ENCODE measurements at places on chromosomes 7 and 10. TPM values are rescaled to one million over a fixed set of nuclear protein-coding genes. Genes with fewer than 3 reads are reported as not detected.
A peak's percentile ranks its signal among the peaks of the same experiment; 100 is the strongest.

DNA sequence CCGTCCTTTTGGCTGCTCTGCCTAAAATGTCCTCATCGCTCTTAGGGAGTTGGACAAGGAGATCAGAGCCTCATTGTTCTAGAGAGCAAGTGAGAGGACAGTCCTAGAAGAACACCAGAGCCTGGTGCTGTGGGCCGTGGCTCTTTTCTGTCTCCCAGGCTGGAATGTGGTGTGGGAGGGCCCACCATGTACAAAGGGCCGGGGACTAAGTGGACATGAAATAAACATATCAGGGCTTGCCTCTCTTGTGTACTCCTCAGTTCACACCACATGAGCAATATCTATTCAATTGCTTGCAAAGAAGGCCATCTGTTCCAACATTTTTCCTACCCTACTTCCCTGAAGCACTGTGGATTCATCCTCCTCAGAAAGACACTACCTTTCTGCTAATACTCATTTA, 510.4 kb downstream of the SUGCT start:
- no peak overlapping the region for H3K4me3 ChIP-seq
- no peaks in the 10 kb centered on the region for H3K36me3 ChIP-seq
- H3K27me3 ChIP-seq, result no peaks in the 10 kb centered on the region
- no peaks in the 10 kb centered on the region for H3K4me1 ChIP-seq
- H3K27ac ChIP-seq, result no peak overlapping the region

The SHTN1 gene
- total RNA-seq, result 10.0 TPM

The GIMAP4 gene
- total RNA-seq, result not detected

The C10orf90 gene
- total RNA-seq, result 0.25 TPM

GRCh38 chr10:88336334-88336733, 246.8 kb downstream of the RNLS start:
- no peak overlapping the region for H3K27ac ChIP-seq
- H3K36me3 ChIP-seq, result no peaks in the 10 kb centered on the region
- H3K27me3 ChIP-seq, result no peaks in the 10 kb centered on the region
- no peak overlapping the region for H3K4me3 ChIP-seq

GRCh38 chr7:47405921-47406800, 175.8 kb downstream of the TNS3 start:
- no peak overlapping the region for H3K4me3 ChIP-seq
- H3K4me1 ChIP-seq, result peaks cover 23% of the 10 kb centered on the region
- no peak overlapping the region for H3K27ac ChIP-seq
- H3K36me3 ChIP-seq, result no peaks in the 10 kb centered on the region
- H3K27me3 ChIP-seq, result no peaks in the 10 kb centered on the region
- DNase-seq, result no peak

The BMPR1A gene
- total RNA-seq, result 77.9 TPM

DNA sequence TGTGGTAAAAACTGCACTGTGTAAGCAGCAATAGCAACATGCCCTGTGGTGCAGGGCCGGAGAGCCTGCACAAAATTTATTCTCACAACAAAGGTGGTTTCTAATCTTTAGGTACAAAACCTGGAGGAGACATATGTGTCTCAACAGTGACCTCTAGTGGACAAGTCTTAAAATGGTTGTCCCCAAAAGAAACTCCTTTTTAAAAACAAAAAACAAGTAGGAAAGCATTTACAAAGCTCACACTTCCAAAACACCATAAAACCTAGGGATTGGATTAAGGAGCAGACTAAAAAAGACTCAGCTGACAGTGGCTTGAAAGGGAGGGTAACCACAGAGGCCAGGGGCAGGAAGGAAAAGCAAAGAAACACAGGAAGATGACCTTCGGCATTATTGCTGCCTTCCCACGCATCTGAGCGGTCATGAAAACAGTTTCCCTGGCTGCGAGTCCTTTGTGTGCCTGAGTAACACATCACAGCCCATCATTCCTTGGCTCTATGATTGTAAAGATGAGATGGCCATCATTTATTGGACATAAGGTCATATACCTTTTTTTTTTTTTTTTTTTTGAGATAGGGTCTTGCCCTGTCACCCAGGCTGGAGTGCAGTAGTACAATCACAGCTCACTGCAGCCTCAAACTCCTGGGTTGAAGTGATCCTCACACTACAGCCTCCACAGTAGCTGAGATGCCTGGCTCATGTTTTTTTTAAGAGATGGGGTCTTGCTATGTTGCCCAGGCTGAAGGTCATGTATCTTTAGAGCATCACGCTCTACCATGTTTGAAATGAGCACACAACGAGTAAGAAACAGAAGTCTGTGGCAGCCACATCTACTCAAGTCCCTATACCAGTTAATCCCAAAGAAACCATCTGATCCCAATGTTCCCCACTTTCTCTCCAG, 39.5 kb downstream of the RSU1 start:
- H3K36me3 ChIP-seq, result no peaks in the 10 kb centered on the region
- no peak overlapping the region for H3K4me3 ChIP-seq
- no peaks in the 10 kb centered on the region for H3K27me3 ChIP-seq

DNA sequence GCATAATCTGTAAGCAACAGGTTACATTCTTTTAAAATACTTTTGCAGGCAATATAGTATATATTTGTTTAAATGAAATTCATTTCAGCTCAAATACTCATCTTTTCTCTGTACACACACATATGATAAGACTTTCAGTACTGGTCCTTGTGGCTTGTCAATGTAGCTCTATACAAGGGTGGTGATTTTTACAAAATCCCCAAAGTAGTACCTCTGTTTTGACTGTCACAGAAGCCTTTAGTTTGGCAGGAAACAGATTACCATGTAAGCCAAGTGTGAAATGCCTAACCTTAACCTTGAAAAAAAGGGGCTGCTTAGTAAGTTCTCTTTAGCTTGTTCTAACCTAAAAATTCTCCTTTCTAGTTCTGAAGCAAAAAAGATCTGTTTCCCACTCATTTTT, 87.9 kb downstream of the KCND2 start:
- no peaks in the 10 kb centered on the region for H3K36me3 ChIP-seq
- no peak overlapping the region for H3K4me3 ChIP-seq
- H3K4me1 ChIP-seq, result no peaks in the 10 kb centered on the region
- no peaks in the 10 kb centered on the region for H3K27me3 ChIP-seq
- no peak for DNase-seq
- no peak overlapping the region for H3K27ac ChIP-seq

The C10orf95 gene
- total RNA-seq, result 0.27 TPM

The MYL10 gene
- not detected for total RNA-seq

- peak overlapping the region; percentile 39 for H3K27ac ChIP-seq
- H3K36me3 ChIP-seq, result no peaks in the 10 kb centered on the region
- H3K4me1 ChIP-seq, result peaks cover 63% of the 10 kb centered on the region
- H3K4me3 ChIP-seq, result peak overlapping the region; percentile 78
- peaks cover 7% of the 10 kb centered on the region for H3K27me3 ChIP-seq
These were observed 3.3 kb downstream of the TMEM229A start for GRCh38 chr7:124029396-124030188.

DNA sequence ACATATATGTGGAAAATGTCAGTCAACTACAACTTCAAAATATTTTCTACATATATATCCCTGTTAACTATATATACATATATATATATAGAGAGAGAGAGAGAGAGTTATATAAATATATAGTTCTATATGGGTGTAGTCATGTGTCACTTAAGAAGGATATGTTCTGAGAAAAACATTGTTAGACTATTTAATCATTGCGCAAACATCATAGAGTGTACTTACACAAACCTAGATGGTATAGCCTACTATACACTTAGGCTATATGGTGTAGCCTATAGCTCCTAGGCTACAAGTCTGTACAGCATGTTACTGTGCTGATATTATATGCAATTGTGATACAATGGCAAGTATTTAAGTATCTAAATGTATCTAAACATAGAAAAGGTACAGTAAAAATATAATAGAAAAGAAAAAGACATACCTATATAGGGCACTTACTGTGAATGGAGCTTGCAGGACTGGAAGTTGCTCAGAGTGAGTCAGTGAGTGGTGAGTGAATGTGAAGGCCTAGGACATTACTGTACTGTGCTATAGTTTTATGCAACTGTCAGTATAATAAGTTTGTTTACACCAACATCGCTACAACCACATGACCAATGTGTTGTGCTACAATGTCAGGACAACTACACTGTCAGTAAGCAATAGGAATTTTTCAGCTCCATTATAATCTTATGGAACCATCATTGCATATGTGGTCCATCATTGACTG, 18.0 kb upstream of the FGL2 start:
- no peak overlapping the region for H3K27ac ChIP-seq
- no peaks in the 10 kb centered on the region for H3K4me1 ChIP-seq
- H3K4me3 ChIP-seq, result no peak overlapping the region
- H3K27me3 ChIP-seq, result no peaks in the 10 kb centered on the region

The TWNK gene
- total RNA-seq, result 14.6 TPM

DNA sequence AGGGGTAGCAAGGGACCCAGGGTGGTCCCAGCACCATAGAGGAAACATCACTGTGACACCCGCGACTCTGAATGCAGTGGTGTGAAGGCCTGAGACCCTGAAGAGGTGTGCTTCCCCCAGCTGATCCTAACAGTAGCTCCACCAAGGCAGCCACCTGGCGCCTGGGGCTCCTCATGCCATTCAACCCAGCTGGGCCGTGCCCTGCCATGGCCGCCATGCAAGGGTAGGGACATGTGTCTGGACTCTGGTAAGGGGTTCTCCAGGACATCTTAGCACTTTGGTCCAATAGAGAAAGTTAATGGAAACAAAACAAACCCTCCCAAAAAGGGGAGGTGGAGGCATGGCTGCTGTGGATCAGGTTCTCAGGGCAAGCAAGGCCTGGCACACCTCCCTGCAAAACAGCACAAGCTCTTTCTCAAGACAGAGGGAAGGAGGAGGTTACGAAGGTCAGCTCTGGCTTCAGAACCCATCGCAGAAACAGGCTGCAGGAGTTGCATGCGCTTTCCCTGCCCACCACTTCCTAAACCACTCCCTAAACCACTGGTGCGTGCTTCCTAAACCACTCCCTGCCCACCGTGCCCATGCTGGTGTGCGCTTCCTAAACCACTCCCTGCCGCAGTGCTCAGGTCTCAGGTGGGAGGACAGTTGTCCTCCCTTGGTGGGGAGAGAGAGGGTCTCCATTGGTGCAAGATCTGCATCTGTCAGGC, 108.7 kb downstream of the LARP4B start:
- H3K27me3 ChIP-seq, result no peaks in the 10 kb centered on the region
- H3K4me3 ChIP-seq, result no peak overlapping the region
- H3K36me3 ChIP-seq, result peaks cover 11% of the 10 kb centered on the region
- no peak overlapping the region for H3K27ac ChIP-seq

DNA sequence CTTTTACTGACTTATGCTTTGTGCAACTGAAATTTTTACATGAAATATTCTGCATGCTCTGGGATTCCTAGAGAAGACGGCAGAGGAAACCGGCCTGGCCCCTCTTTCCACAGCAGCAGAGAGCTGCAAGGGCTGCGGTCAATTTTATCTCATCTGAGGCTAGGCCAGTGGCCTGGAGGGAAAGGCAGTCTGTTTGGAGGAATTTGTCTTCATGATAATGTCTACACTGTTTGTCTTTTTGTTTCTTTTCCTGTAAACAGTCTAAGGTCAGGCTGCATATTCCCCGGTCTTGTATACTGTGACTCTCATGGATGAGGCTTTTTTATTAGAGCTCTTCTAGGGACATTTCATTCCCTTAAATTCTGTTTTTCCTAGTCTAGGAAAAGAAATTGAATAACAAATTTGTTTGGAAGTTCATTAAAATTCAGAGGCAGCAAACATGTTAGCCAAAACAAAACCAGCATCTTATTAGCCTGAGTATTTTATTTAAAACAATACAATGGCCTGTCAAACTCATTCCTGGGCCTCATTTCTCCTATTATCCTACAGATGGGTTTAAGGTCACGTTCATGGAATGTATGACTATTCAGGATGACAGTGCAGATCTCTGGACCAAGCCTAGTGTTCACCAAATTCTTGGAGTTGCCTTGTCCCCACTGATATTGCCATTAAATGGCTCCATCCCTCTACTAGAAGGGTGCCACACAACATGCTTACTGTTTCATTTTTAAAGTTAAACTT, 26.4 kb downstream of the LAMB4 start:
- H3K27me3 ChIP-seq, result no peaks in the 10 kb centered on the region
- no peaks in the 10 kb centered on the region for H3K36me3 ChIP-seq
- H3K27ac ChIP-seq, result peak overlapping the region; percentile 14
- no peak for DNase-seq
- no peaks in the 10 kb centered on the region for H3K4me1 ChIP-seq
- H3K4me3 ChIP-seq, result no peak overlapping the region

The SLC39A12 gene
- not detected for total RNA-seq

The PNLIP gene
- total RNA-seq, result not detected

DNA sequence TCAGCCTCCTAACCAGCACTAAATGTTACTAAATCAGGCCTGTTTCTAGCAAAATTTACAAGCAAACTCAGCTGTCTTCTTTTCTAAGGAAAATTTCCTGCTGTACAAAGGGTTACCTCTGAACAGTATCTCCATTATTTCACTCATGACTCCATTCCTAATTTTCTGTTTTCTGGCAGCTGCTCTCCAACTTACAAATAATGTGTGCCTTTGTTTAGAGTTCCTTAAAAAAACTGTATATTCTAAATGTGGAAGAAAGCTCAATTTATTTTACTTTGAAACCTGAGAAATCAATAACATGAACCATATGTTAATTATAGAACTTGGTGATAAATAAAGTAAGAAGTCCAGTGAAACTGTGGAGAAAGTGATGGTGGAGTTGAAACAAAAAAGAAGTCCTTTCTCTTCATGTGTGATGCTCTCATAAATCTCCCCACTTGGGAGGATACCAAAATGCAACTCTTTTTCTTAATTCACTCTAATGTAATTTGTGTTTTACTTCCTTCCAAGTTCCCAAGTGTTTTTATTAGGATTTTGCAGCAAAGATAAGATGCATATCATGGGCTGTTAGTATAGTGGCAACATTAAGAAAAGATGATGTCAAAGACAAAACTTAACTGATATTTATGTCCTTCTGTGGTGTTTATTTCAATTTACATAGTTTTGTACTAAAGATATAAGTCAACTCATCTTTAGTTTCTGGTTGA, 74.8 kb downstream of the CDK6 start:
- H3K36me3 ChIP-seq, result peaks cover 14% of the 10 kb centered on the region
- no peak for DNase-seq
- no peaks in the 10 kb centered on the region for H3K27me3 ChIP-seq
- H3K27ac ChIP-seq, result peak overlapping the region; percentile 91
- H3K4me3 ChIP-seq, result peak overlapping the region; percentile 25

Data from neural crest cell (in vitro differentiated cells).